ENCODE measurements at places on chromosomes 1 and 21.

- peak; percentile 9 for DNase-seq
These were observed 450.0 kb downstream of the USP25 start for GRCh38 chr21:16179773-16180172.

DNA sequence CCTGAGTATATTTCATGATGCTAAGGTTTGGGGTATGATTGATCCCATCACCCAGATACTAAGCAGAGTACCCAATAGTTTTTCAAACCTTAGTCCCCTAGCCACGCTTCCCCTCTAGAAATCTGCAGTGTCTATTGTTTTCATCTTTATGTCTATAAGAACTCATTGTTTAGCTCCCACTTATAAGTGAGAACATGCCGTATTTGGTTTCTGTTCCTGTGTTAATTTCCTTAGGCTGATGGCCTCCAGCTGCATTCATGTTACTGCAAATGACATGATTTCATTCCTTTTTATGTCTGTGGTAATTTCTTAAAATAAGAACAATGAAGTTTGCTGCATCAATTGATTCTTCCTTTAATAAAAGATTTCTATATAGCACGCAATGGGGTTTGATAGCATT is 301.3 kb downstream of the PLPP3 start:
- DNase-seq = no peak

GRCh38 chr1:156638189-156638985 is 3.5 kb upstream of the BCAN start:
- DNase-seq = no peak

DNA sequence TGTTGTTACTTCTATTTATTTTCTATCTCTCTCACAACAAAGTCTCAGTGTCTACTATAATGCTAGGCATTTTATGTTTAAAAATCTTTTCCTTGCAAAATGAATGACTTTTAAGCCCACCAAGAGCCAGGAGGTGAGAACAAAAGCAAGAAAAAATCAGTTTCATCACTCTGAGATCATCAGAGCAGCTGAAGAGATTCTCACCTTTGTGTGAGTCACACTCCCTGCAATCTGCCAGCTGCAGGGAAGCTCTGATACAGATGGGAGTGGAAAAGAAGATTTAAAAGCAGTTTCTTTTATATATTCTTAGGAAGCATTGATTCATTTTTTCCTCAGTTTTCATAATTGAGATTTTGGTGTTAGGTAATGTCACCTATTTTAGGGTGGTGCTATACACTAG is 107.6 kb downstream of the LHX9 start:
- peak; percentile 9 for DNase-seq

GRCh38 chr1:225471453-225472301 is 43.8 kb upstream of the LBR start:
- DNase-seq = no peak
